NCI-H2107 (cell line): ENCODE measurements at places on chromosomes 2 and 18.

DNA sequence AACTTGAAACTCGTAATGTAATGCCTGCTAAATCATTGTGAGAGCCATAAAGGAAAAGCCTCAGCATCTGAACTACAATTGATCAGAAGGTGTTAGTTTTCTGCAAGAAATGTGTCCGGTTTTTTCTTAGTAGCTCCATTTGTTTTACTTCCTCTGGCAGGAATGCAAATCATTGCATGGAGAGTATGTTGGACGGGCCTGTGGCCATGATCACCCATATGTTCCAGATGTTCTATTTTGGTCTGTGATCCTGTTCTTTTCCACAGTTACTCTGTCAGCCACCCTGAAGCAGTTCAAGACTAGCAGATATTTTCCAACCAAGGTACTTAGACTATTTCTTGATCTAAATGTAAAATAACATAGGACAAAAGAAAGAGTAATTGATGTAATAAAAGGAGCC lies 126.6 kb downstream of the DPP4 start:
- DNase-seq = no peak

GRCh38 chr18:79544386-79544963 lies 135.1 kb upstream of the CTDP1 start:
- DNase-seq = no peak

DNA sequence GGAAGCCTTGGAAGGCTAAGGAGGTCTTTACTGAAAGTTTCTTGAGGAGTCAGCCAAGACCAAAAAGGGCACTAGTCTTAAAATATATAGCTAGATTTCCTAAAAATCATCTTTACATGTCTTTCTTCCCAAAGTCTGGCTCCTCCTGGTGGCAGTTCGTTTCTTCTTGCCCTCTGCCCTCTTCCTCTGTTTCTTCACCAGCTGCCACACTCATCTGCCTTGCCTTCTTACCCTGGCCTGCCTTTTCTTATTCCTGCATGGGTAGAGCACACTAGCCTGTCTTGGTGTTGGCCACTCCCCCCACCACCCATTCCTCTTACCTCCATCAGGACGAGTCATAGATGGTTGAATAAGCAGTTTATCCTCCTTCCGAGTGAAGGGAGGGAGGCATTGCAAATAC lies 129.8 kb downstream of the RAPGEF4 start:
- no peak for DNase-seq

- no peak for DNase-seq
Observed at GRCh38 chr2:226794751-226795171, 4.9 kb downstream of the IRS1 start.
